ENCODE measurements at places on chromosomes 6 and 20.

- DNase-seq = no peak
- H3K36me3 ChIP-seq = no peaks in the 10 kb centered on the region
- H3K4me3 ChIP-seq = no peak overlapping the region
- no peaks in the 10 kb centered on the region for H3K4me1 ChIP-seq
These were observed 17.6 kb downstream of the NQO2 start for GRCh38 chr6:3017304-3017703.

- no peak overlapping the region for H3K4me3 ChIP-seq
- H3K4me1 ChIP-seq = no peaks in the 10 kb centered on the region
- DNase-seq = peak; percentile 45
- H3K27ac ChIP-seq = peak overlapping the region; percentile 18
- H3K36me3 ChIP-seq = no peaks in the 10 kb centered on the region
These were observed 656.7 kb upstream of the ID4 start for GRCh38 chr6:19180348-19181072.

DNA sequence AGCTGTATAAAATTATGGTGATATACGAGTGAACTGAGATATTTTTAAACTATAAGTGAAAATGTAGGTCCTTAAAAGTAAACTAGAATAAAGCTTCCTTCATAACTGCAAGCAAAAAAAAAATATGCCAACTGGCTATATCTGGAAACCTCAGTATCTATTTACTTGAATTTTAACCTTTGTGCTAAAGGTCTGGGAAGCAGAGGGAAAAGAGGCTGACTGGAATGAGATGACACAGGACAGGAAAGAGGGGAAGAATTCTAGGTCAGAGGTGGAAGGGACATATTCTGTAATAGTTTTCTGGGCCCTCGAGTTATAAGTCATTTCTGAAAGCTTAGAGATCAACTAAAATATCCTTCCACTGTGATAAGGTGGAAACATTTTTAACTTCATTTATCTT, 46.8 kb downstream of the AIG1 start:
- H3K27me3 ChIP-seq = no peaks in the 10 kb centered on the region
- no peak for DNase-seq
- H3K4me1 ChIP-seq = no peaks in the 10 kb centered on the region
- no peaks in the 10 kb centered on the region for H3K36me3 ChIP-seq

DNA sequence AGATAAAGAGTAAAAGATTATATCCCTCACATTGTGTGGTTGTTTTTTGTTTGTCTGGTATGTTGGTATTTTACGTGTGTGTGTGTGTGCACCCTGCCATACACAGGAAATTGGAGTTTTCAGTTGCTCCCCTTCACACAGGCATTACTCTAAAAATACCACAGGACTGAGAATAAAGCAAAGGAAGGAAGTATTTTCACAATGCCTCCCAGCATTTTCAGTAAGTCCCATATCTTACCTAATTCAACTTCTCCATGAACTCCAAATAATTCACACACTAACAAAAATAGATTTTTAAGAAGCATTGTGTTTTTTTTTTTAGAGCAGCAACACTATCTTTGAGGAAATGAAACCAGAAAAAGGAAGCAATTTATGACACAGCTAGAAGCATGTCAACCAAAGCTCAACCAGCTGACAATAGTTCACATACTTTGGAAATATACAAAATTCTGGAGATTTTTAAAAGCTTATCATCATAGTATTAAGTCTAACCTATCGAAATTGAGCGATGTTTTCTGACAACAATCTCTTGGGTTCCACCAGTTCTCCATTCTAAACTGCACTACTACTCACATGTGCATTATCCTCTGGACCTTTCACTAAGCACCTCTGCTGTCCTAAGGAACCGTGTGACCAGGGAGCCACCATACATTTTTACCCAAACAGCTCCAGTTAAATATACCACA, 2.1 kb downstream of the UBE2J1 start:
- no peaks in the 10 kb centered on the region for H3K36me3 ChIP-seq
- no peak for DNase-seq
- H3K4me1 ChIP-seq = peaks cover 5% of the 10 kb centered on the region
- no peaks in the 10 kb centered on the region for H3K27me3 ChIP-seq
- peak overlapping the region; percentile 77 for H3K4me3 ChIP-seq

DNA sequence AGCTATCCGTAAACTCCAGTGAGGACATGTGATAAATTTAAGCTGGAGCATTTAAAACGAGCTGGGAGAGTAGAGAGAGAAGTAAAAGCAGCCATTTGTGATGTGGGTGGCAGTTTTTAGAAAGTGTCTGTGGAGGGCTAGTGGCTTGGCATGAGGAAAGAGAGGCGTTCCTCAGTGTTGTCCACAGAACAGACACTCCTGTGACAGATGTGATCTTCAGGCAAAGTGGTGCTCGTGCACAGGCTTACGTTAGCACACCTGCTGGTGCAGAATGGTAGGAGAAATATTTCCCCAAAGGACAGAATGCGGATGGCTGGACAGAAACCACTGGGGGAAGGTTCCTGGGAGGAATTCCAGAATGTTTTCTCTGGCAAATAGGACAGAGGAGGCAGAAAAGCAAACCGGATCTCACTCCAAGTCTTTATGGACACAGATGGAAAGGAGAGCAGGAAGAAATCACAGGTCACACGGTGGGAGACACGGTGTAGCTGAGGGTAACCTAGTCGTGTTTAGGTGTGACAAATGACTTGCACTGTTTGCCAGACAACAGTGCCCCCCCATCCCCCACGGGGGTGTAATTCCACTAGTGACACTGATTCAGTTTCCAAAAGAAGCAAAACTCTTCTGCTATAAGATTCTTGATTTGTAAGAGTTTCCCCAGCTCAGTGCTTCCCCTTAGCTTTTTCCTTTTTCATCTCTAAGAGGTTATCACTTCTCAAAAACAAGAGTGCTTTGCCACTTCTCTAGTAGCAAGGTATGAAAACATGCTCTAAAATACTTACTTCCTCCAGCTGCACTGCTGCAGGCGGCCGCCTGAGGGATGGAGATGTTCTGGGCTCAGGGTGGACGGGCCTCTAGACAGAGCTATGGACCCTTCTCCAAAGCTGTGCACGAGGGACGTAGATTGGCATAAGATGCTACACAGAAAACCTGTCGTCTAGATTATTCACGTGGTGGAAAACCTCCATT, 293.2 kb downstream of the QKI start:
- H3K4me3 ChIP-seq = no peak overlapping the region
- H3K36me3 ChIP-seq = no peaks in the 10 kb centered on the region
- H3K4me1 ChIP-seq = no peaks in the 10 kb centered on the region
- peak overlapping the region; percentile 2 for H3K27ac ChIP-seq
- no peaks in the 10 kb centered on the region for H3K27me3 ChIP-seq

DNA sequence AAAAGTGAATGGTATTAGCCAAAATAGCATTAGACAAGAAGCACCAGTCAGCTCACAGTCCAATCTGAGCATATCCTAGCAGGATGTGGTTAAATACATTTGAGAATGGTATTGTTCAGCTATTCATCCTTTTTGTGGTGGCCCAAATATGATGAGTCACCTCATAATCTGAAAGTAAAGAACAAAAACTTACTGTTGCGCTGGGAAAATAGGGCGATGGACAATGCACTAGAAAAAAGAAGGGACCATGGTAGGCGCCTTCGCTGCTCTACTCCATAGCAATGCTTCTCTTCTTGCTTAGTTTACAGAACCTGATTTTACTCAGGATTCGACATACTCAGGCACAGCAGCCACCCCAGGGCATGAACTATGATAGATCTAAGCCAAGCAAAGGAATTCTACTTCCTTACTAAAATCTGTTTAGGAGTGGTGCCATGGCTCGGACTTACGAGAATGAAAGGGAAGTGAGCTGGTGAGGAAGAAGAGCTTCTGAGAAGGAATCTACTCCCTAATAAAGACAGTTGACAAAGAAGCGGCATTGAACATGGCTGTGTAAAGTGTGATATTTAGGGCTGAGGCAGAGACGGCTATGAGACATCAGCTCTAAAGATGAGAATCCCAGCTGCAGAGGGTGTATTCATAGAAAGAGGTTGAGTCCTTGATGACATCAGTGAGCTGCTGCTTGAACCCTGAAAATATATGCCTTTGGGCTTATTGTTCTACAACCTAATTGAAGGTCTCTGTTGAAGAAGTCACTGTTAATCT, 16.6 kb upstream of the FBXO9 start:
- no peaks in the 10 kb centered on the region for H3K36me3 ChIP-seq
- DNase-seq = no peak
- H3K4me1 ChIP-seq = no peaks in the 10 kb centered on the region
- no peak overlapping the region for H3K27ac ChIP-seq
- H3K4me3 ChIP-seq = no peak overlapping the region

DNA sequence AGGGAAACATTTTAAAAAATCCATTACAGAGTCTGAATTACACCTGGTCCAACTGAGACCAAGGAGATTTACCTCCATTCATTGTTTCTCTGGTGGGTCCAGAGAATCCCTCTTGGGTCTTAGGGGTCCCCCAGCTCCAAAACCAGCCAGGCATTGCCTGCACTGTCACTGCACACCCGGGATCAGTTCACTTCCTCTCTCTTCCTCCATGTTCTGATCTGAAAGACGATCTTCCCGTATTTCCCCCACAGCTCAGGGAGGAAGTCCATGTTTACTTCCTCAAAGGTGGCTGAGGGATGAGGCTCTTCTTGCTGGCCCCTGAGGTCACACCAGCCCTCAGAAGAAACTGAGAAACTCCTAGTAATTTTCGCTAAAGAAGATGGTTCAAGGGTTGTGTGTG, 159.7 kb downstream of the BMP7 start:
- no peak overlapping the region for H3K4me3 ChIP-seq
- H3K4me1 ChIP-seq = no peaks in the 10 kb centered on the region
- H3K27me3 ChIP-seq = no peaks in the 10 kb centered on the region
- no peak overlapping the region for H3K27ac ChIP-seq
- no peaks in the 10 kb centered on the region for H3K36me3 ChIP-seq
- DNase-seq = no peak

- H3K27me3 ChIP-seq = no peaks in the 10 kb centered on the region
- H3K4me1 ChIP-seq = no peaks in the 10 kb centered on the region
- H3K4me3 ChIP-seq = no peak overlapping the region
These were observed 97.4 kb downstream of the RIN2 start for GRCh38 chr20:19855416-19855815.

DNA sequence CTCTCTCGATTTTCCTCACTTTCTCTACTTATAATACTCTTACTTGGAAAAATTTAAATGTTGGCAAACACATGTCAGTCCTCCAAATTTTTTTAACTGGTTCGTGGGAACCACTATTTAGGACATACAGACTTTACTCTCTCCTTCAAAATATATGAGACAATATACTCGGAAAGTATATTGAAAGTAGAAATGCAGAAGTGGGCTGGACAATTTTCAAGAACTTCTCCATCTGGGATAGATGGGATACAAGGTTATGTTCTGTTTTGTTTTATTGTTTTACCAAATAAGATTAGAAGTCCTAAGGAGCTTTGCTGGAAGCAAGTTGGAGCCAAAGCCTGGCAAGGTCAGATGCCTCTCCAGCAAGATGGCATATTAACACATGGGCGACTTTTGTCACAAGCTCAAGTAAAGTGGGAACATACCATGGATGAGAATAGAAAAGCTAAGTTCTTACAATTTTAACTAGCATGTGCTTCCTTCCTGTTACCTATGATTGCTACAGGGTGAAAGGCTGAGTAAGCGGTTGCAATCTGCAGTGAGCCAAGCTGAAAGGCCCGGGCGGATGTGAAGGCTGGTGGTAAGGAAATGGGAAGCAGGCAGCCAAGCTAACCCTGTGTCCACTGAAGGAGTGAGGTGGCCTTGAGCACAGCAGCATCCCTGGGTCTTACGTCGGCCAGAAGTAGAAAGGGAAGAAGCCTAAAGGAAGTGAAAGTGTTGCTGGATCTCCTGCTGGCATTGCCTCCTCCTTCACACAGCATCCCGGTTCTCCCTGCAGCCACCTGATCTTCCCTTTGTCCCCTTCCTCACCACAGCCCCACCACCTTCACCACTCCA, 7.1 kb downstream of the MAP3K5 start:
- no peaks in the 10 kb centered on the region for H3K36me3 ChIP-seq
- peak overlapping the region; percentile 19 for H3K4me3 ChIP-seq
- no peak overlapping the region for H3K27ac ChIP-seq

GRCh38 chr6:75752365-75752764, 3.3 kb downstream of the MYO6 start:
- no peaks in the 10 kb centered on the region for H3K4me1 ChIP-seq
- DNase-seq = no peak
- H3K36me3 ChIP-seq = no peaks in the 10 kb centered on the region
- H3K27me3 ChIP-seq = no peaks in the 10 kb centered on the region

DNA sequence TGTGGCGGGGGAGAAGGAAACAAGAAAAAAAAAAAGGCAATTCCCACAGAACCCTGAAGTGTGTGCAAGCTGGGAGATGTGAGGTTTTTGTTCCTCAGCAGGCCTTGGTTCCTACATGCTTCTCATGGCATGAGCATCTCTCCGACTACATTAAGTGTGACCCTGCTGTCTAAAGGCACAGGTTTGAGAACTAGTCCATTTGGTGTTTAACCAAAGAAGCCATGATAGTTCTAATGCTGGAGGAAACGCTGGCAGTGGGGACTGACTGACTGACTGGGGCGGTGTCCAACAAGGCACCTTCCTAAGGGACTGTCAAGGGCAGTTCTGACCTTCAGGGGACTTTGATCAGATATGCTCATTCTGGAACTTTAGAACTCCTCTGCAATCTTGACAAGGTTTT, 3.8 kb downstream of the TXNDC5 start:
- H3K36me3 ChIP-seq = no peaks in the 10 kb centered on the region
- peaks cover 8% of the 10 kb centered on the region for H3K4me1 ChIP-seq
- no peaks in the 10 kb centered on the region for H3K27me3 ChIP-seq
- no peak overlapping the region for H3K4me3 ChIP-seq
- H3K27ac ChIP-seq = no peak overlapping the region
- no peak for DNase-seq

GRCh38 chr20:51196991-51197651, 174.2 kb upstream of the KCNG1 start:
- no peak for DNase-seq
- no peaks in the 10 kb centered on the region for H3K4me1 ChIP-seq

GRCh38 chr20:21796059-21796458, 90.6 kb downstream of the PAX1 start:
- DNase-seq = no peak
- H3K4me3 ChIP-seq = no peak overlapping the region
- no peaks in the 10 kb centered on the region for H3K36me3 ChIP-seq
- no peaks in the 10 kb centered on the region for H3K27me3 ChIP-seq

GRCh38 chr6:33699739-33700138, 11.8 kb downstream of the UQCC2 start:
- peaks cover 17% of the 10 kb centered on the region for H3K4me1 ChIP-seq
- no peak overlapping the region for H3K4me3 ChIP-seq
- H3K27me3 ChIP-seq = no peaks in the 10 kb centered on the region
